ENCODE measurements at places on chromosomes 2 and 18. TPM values are rescaled to one million over a fixed set of nuclear protein-coding genes. Genes with fewer than 3 reads are reported as not detected.

The WNT6 gene
- 2.0 TPM for total RNA-seq

The CNGA3 gene
- total RNA-seq, result not detected

The GAREM1 gene
- 18.5 TPM for total RNA-seq

The RASGRP3 gene
- 9.5 TPM for total RNA-seq

The TSPYL6 gene
- total RNA-seq, result not detected

The ALKAL2 gene
- total RNA-seq, result 11.2 TPM

The MPP4 gene
- total RNA-seq, result not detected

The TTC39C gene
- 48.4 TPM for total RNA-seq

The TLX2 gene
- not detected for total RNA-seq

The SERPINB10 gene
- total RNA-seq, result not detected

The SNED1 gene
- total RNA-seq, result 39.1 TPM

The LYG2 gene
- total RNA-seq, result not detected

The ALK gene
- total RNA-seq, result 2.4 TPM

The SP110 gene
- 39.6 TPM for total RNA-seq

The CERS6 gene
- total RNA-seq, result 77.1 TPM

The VIT gene
- 114 TPM for total RNA-seq

The PSMA8 gene
- total RNA-seq, result not detected

The STARD7 gene
- total RNA-seq, result 96.7 TPM

The SLC19A3 gene
- 483 TPM for total RNA-seq

The CDKL4 gene
- total RNA-seq, result 3.1 TPM

The HOXD11 gene
- total RNA-seq, result not detected

The KIF5C gene
- 2.0 TPM for total RNA-seq

Data from subcutaneous adipose tissue (tissue), 4 donors.